ENCODE measurements at places on chromosomes 3 and 15.
A peak's percentile ranks its signal among the peaks of the same experiment; 100 is the strongest.

- DNase-seq: no peak
Measured at GRCh38 chr3:126827121-126827520, 123.1 kb downstream of the CHCHD6 start.

DNA sequence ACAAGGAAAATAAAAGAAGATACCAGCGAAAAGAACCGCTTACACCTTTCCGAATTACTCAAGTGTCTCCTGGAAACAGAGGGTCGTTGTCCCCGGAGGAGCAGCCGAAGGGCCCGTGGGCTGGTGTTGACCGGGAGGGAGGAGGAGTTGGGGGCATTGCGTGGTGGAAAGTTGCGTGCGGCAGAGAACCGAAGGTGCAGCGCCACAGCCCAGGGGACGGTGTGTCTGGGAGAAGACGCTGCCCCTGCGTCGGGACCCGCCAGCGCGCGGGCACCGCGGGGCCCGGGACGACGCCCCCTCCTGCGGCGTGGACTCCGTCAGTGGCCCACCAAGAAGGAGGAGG is 325 bp downstream of the ALCAM start:
- DNase-seq: no peak

- no peak for DNase-seq
Measured at GRCh38 chr3:53688989-53689388, 157.2 kb downstream of the CHDH start.

DNA sequence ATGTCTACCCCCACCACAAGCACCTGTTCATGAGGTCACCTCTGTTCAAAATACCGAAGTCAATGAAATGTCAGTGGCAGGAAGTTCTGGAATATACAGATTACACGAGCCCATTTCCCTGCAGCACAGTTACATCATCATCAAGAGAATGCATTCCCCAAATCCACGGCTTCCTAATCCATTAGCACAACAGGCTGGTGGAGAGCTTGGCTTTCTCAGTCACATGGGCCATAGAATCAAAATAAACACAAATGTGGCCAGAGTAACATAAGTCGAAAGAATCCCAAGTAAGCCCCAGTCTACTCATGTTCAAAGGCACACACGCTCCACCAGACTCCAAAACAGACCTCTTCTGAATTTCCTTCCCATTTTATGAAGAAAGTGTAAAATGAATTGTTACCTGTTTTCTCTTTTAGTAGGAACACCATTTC is 419.3 kb downstream of the MAGI1 start:
- no peak for DNase-seq

GRCh38 chr15:90902840-90903732 is at the start of gene MAN2A2:
Gene MAN2A2, plus strand, starts transcription at chr15:90903302. Its CDS starts 906 bp downstream, at chr15:90904208.
- DNase-seq: peak; percentile 69

GRCh38 chr3:112096176-112096575 is 10.0 kb downstream of the C3orf52 start:
- DNase-seq: no peak

- DNase-seq: no peak
Measured at GRCh38 chr15:95825208-95825607, 505.3 kb upstream of the NR2F2 start.

GRCh38 chr15:96093063-96093462 is 237.4 kb upstream of the NR2F2 start:
- no peak for DNase-seq

DNA sequence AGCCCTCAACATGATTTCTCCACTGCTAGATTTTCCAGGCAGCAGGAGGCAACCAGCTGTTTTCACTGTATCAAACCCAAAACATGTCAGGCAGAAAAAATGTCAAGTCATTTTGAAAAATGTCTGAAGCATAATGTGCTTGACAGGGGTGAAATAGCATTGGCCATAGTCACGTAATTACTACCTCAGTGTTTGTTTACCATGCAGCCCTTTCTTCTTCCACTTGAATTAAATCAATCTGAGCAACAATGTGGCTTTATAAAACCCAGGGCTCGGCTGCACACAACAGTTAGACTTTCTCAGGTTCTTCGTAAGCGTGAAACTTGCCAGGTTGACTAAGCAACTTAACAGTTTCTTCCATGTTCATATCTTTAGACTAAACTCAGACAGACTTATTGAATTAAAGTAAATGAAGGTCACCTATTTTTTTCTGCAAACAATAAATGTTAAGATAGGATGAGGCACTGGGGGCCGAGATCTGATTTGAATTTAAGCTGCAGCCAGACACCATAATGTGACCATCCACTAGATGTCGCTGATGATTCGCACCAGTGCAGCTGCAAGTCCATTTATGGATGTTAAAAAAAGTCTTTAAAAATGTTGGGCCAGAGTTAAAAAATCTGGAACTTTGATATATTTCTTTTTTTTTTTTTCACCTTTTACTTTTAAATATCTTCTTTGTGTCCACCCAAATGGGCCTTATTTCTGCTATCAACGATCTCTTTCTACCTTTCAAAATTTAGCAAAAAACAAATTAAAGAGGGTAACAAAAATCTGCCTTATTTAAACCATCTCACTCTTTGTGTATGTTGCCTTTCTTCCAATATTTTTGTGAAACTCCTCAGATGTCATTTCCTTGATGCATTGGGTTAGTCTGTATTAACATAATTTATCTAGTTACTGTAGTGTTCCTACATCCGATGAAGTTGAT is 305.9 kb downstream of the CACNA2D3 start:
- DNase-seq: no peak

GRCh38 chr15:64938192-64938591 is 26.5 kb downstream of the ANKDD1A start:
- DNase-seq: no peak

DNA sequence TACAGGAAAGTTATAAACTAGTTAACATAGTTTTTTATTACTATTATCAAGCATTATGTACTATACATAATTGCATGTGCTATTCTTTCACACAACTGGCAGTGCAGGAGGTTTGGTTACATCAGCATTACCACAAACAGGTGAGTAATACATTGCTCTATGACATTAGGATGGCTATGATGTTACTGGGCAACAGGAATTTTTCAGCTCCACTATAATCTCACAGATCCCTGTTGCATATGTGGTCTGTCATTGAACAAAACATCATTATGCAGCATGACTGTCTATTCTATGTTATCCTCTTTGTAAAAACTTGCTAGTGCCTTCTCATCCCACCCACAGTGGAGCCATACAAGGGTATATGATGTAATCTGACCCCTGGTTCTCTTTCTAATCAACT is 36.5 kb upstream of the PDZRN3 start:
- no peak for DNase-seq

DNA sequence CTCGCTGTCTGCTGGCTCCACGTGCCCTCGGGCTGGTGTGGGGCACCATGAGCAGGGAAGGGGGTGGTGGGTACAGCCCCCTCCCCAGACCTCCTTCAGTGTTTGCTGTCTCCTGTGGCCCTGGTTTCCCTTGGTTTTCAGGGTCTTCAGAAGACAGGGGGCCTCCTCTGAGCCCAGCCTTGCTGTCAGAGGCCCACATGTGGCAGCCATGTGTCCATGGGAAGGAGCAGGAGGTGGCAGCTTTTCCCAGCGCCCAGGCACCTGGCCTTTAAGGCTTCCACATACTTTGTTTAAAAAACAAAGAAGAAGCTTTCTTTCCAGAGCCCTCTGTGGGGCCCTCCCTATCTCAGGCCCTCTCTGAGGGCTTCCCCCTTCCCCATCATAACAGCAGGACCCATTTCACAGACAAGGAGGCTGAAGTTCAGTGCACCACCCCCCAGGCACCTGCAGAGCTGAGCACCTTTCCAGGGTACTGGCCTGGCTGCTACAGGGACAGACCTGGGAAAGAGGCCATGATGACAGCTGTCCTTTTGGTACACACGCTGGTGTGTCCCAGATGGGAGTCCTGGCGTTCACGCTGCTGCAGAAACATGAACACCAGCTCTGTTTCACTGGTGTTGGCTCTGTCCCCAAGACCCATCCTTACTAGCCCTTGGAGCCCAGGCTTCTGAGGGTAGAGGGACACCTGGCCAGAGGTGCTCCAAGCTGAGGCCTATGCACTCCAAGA is 73.7 kb downstream of the DNAJB8 start:
- no peak for DNase-seq

DNA sequence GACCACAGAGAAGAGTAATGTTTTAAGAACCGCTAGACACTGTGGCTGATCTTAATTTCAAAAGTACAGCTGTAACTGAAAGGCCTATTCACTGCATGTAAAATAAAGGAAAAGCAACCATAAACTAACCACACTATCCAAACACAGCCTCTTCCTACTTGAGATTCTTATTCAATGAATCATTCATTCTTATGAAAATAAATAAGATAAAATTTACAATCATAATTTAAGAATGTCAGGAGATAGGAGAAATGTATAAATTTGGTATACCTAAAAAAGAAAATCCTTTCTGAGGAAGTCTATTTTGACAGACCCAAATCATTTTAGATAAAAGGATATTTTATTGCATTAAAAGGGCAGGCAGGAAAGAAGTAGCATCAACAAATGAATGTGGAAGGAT is 533.5 kb upstream of the ZNF385D start:
- DNase-seq: no peak

DNA sequence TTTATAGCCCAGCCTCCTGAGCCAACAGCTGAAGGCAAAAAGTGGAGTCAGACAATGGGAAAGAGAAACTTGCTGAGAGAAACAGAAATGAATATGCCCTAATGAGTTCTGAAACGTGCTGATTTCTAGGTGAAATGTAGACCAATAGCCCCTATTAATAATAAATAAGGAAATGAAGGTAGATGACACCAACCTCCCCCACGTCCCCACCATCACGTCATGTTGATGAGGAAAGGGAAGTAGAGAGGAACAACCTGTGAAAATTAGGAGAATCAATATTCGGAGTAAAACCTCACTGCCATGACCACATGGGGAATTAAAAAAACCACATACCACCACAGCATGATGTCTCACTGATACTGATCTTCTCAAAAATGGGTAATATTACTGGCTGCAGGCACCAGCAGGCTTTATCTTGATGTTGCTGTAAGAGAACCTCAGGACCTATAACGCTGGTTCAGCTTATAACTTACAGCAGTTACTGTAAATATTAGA is 64.0 kb downstream of the KAT2B start:
- DNase-seq: peak; percentile 3

- DNase-seq: no peak
Measured at GRCh38 chr3:35936571-35936970, 297.2 kb downstream of the ARPP21 start.

DNA sequence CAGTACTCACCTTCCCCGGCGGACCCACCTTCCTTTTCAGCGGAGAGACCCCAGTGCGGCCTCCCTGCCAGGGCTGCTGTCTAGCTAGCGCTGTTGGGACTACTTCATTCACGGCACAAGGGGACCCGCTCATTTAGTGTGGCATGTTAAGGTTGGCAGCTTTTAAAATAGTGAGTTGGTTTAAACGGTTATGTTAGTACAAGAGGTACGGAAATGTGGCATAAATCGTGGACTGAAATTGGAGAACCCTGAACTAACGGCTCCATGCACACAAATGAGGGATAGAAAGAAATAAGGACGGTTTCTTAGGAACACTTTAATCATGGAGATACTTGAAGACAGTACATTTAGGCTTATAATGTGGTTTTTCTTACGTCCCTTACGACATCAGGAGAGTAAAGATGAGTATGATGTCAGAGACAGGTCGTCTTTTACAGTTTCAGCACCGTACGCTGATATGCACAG is 752 bp downstream of the CEP63 start:
- DNase-seq: no peak

DNA sequence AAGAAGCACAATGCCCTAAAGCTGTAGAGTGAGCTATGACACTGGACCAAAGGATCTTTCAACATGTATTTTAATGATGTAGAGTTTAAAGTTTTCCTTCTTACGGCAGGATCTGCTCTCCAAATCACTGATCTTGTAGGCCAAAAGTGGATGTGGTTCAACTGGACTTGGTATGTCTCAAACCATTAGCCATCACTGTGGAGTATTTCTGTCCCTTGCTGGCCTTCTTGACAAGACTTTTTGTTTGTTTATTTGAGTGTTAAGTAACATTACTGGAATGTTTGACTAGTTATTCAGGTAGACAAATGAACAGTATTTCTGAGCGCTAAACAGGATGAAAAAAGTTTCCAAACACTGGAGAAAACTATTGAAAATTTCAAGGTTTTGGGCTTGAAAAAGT is 472.7 kb upstream of the CFAP20DC start:
- no peak for DNase-seq

DNA sequence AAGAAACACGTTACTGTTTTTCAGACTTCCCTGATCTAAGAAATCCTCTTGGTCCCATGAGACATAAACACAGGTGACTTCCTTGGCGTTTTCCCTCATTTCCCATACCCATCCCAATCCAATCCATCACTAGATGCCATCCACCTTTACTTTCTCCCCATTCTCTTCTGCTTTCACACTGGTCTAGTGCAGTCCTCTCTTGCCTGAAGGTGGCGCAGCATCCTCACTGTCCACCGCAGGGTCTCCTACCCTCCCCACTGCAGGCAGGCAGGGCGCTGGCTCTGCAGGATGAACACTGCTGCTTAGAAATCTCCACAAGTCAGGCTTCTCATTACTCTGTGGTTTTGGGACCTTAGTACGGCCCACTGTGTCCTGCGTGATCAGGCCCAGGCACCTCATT is 58.2 kb downstream of the RAB7A start:
- no peak for DNase-seq

GRCh38 chr3:73580343-73580742 is 44.4 kb downstream of the PDZRN3 start:
- no peak for DNase-seq

DNA sequence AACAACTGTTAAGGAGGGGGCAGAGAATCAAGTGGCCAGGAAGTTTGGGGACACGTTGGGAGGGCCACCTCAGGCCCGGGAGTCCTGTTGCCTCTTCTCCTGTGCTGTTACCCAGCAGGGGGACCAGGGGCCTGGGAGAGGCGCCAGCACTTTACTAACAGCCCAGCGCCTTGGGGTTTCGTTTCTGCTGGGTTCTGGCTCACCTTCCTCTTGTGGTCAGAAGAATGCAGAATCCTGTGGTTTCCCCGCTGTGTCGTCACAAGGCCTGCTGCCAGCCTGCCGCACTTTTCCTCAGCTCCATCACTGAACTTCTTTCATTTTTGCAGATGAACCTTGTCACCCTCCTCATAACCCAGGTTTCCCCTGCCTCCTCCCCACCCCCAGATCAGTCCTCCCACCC is 67.7 kb downstream of the SLC30A4 start:
- DNase-seq: peak; percentile 41

- no peak for DNase-seq
Measured at GRCh38 chr15:81959196-81959595, 86.6 kb downstream of the MEX3B start.

GRCh38 chr3:4956738-4957137 is 22.5 kb upstream of the BHLHE40 start:
- DNase-seq: no peak

- DNase-seq: no peak
Measured at GRCh38 chr3:53579636-53580035, 85.2 kb downstream of the CACNA1D start.

DNA sequence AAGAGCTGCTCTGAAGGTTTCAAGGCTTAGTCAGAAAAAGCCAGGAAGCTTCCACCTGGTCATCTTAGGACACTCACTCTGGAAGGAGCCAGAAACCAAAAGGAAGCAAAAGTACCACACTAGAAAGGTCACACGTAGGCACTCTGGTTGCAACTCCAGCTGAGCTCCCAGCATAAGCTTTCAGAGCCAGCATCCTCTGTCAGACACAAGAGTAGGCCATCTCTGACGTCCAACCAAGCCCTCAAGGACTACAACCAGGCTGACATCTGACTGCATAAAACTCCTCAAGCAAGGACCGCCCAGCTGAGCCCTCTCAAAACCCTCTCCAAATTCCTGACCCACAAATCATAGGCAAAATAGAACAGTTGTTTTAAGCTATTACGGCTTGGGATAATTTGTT is 12.8 kb downstream of the SH3BP5 start:
- DNase-seq: no peak
